ENCODE measurements at places on chromosomes 6 and 20. TPM values are rescaled to one million over a fixed set of nuclear protein-coding genes. Genes with fewer than 3 reads are reported as not detected.

HLA-F gene
- total RNA-seq = 4.8 TPM

GPLD1 gene
- total RNA-seq = 0.73 TPM

CST2 gene
- not detected for total RNA-seq

ZC2HC1B gene
- total RNA-seq = not detected

CLVS2 gene
- under 0.01 TPM for total RNA-seq

RAD21L1 gene
- total RNA-seq = not detected

YWHAB gene
- total RNA-seq = 105 TPM

PRICKLE4 gene
- not detected for total RNA-seq

LHFPL5 gene
- total RNA-seq = not detected

ZKSCAN8 gene
- 12.9 TPM for total RNA-seq

PGBD1 gene
- 5.3 TPM for total RNA-seq

TNFAIP3 gene
- 4.8 TPM for total RNA-seq

ID1 gene
- 75.0 TPM for total RNA-seq

ASIP gene
- not detected for total RNA-seq

PPP1R16B gene
- not detected for total RNA-seq

OOEP gene
- not detected for total RNA-seq

BMP6 gene
- 4.7 TPM for total RNA-seq

LCA5 gene
- 2.9 TPM for total RNA-seq

CPNE5 gene
- not detected for total RNA-seq

HLA-G gene
- not detected for total RNA-seq

FRK gene
- under 0.01 TPM for total RNA-seq

NEURL2 gene
- total RNA-seq = 2.7 TPM

OR10C1 gene
- not detected for total RNA-seq

DCDC2 gene
- total RNA-seq = under 0.01 TPM

AVP gene
- total RNA-seq = not detected

SNX3 gene
- total RNA-seq = 157 TPM

SLPI gene
- total RNA-seq = not detected

NFYA gene
- 5.9 TPM for total RNA-seq

PRR18 gene
- not detected for total RNA-seq

MCM3 gene
- total RNA-seq = 90.3 TPM

UNC5CL gene
- under 0.01 TPM for total RNA-seq

HSPA12B gene
- 0.98 TPM for total RNA-seq

PHACTR1 gene
- total RNA-seq = 4.4 TPM

TRIM31 gene
- total RNA-seq = not detected

DDX43 gene
- total RNA-seq = 0.39 TPM

BIRC7 gene
- not detected for total RNA-seq

GTSF1L gene
- not detected for total RNA-seq

VSX1 gene
- not detected for total RNA-seq

TMEM151B gene
- total RNA-seq = not detected

RAB44 gene
- total RNA-seq = not detected

BPIFB2 gene
- total RNA-seq = not detected

MAS1 gene
- total RNA-seq = not detected

C6orf58 gene
- not detected for total RNA-seq

TREM1 gene
- 0.78 TPM for total RNA-seq

RNF182 gene
- 5.5 TPM for total RNA-seq

NT5DC1 gene
- 4.7 TPM for total RNA-seq

MDFI gene
- total RNA-seq = not detected

ESR1 gene
- 0.98 TPM for total RNA-seq

NECAB3 gene
- 23.3 TPM for total RNA-seq

BCAS1 gene
- 0.37 TPM for total RNA-seq

GSTA2 gene
- not detected for total RNA-seq

Measured in subcutaneous preadipocyte (primary cell).